ENCODE measurements at places on chromosomes 1 and 21.

GRCh38 chr1:48488721-48489120 is 16.7 kb upstream of the SPATA6 start:
- no peak for DNase-seq

GRCh38 chr1:108610073-108610472 is 50.2 kb downstream of the EEIG2 start:
- DNase-seq: no peak

DNA sequence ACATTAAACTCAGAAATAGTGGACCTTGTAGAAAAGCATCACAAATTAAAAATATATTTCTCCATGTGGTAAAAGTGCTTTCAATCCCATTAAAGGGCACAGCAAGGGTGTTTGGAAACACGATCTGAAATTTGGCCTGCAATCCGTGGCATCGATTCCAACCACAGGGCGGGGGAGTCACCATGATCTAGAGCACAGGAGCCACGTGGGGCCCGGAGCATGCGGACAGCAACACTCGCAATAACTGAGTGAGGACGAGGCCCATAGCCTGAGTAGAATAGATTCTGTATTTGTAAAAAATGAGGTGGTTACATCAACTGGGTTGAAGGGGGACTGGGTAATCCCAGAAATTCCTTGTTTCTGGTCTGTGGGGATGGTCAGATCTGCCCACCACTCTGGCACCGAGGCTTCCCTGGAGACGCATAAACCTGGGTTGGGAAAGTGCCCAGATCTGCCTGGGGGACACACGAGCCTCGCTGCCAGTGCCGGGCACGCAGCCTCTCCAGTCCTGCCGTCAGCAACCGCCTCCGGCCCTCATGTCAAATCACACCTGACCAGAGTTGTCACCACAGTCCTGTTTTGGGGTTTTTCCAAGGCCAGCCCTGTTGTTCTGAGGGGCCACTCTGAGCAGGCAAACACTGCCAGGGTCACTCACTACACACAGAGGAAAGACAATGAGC is 104.3 kb downstream of the PGBD5 start:
- DNase-seq: no peak

GRCh38 chr1:201639826-201640225 is 100.9 kb downstream of the NAV1 start:
- DNase-seq: no peak

GRCh38 chr1:226108935-226109828 is 46.7 kb downstream of the H3-3A start:
- DNase-seq: no peak

- no peak for DNase-seq
Observed at GRCh38 chr1:213698092-213698702, 289.6 kb upstream of the PROX1 start.

DNA sequence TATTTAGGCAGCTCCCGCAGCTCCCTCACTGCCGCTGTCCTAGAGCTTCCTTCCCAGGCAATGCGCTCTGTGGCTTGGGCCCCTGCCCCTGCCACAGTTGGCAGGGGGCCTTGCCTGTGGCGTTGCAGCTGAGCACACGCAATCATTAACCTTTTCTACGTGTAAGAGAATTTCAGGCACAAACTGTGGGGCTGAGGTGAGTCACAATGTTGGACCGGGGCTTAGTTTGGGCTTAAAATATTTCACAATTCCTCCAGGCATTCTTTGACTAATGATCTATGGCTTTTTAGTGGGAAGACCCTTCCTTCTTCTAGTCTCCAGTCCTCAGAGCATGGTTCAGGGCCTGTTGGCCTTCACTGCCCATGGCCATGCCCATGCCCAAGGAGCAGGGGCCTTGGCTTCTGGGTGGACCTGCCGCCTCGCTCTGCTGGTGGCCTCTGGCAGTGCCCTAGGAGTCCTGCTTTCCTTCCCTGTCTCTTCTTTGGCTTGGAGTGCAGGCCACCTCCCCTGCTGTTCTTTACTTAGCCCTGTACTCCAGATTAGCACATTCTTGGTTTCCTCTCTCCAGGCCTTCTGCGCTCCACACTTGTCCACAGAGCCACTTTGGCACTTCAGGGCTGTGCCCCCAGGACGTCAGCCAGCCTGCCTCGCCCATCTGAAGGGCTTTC is 39.2 kb downstream of the MAPKAPK2 start:
- peak; percentile 68 for DNase-seq

DNA sequence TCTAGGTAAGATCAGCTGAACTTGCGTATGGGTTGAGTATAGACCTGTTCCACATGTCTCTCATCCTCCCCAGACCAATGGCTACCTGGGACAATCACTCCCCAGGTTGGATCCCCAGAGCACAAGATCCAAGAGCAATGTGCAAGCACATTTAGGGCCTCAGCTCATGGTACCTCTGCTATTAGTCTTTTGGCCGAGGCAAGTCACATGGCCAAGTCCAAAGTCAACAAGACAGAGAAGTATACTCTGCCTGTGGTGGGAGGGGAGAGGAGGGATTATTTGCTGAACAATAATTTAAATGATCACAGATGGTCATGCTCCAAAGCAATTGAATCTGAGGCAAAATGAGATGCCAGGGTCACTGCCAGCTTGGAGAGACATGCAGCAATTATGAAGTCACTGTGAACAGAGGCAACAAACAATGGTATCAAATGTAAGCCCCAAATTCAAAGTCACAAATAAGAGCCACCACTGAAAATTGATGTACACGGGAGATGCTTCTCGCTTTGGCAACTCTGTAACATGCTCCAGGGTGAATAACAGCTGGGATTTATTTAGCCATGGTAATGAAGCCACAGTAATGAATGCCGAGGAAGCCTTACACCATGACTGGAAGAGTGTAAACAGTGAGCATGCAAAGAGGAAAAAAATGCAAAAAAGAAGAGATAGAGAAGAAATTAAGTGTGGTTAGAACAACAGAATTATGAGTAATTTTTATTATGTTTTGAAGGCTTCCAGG is 149.1 kb downstream of the ZNF281 start:
- DNase-seq: no peak

DNA sequence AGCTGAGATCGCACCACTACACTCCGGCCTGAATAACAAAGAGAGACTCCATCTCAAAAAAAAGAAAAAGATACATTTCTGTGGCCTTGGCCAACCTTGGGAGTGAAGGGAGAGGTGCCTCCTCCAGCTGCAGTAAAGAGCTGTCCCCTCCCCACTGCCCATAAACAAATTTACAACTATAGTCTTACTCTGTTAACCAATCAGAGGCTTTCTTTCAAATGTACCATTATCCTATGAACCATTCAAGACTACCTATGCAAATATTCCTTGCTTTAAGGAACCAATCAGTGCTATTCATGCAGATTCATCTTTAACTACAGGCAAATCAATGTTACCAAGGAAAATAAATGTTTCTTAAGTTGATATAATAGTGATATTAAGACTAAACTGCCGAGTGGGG is 1.0 kb downstream of the CELA2B start:
- DNase-seq: peak; percentile 36

- DNase-seq: no peak
Observed at GRCh38 chr1:5507340-5507739, 484.9 kb downstream of the NPHP4 start.

GRCh38 chr1:202702088-202702487 is 8.2 kb downstream of the SYT2 start:
- DNase-seq: no peak

DNA sequence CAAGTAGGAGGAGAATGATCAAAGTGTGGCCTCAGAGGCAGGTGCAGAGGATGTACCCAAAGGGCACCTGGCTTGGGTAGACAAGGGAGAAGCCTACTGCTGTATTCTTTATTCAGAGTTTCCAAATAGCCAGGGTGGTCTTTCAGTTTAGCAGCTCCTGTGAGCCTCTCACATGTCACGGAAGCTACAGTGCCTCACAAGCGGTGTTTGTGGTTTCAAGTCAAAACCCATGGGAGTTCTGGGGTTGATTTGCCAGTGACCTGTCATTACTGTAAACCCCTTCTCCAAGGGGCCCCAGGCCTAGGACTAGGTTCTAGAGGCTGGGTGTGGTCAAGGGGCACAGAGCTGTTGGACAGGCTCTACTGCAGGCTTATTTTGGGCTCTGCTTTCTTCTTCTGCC is 10.2 kb upstream of the IL10 start:
- peak; percentile 95 for DNase-seq

- peak; percentile 64 for DNase-seq
Observed at GRCh38 chr21:38506661-38507281, 8.5 kb upstream of the ERG start.

- DNase-seq: peak; percentile 6
Observed at GRCh38 chr21:44347911-44348451, 5.4 kb upstream of the TRPM2 start.

DNA sequence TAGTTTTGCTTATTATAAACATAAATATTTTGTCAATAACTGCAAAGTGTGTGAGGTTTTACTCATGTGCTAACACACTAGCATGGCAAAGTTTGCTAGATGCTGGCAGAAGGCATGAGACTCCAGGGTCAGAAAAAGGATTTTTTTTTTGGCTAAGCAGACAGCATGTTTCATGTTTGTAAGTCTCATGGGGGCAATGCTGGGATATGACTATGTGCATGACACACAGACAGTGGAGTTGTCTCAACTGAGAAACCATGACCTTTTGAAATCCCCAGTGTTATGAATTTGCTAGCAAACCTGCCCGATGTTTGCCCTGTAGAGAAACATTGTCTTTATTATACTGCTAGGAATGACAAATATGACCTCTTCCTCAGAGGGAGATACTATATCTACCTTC is 448.2 kb downstream of the BRINP3 start:
- DNase-seq: no peak

- no peak for DNase-seq
Observed at GRCh38 chr1:160004001-160004400, 27.8 kb downstream of the PIGM start.

- DNase-seq: peak; percentile 70
Observed at GRCh38 chr1:151958959-151959358, 34.7 kb downstream of the S100A10 start.

DNA sequence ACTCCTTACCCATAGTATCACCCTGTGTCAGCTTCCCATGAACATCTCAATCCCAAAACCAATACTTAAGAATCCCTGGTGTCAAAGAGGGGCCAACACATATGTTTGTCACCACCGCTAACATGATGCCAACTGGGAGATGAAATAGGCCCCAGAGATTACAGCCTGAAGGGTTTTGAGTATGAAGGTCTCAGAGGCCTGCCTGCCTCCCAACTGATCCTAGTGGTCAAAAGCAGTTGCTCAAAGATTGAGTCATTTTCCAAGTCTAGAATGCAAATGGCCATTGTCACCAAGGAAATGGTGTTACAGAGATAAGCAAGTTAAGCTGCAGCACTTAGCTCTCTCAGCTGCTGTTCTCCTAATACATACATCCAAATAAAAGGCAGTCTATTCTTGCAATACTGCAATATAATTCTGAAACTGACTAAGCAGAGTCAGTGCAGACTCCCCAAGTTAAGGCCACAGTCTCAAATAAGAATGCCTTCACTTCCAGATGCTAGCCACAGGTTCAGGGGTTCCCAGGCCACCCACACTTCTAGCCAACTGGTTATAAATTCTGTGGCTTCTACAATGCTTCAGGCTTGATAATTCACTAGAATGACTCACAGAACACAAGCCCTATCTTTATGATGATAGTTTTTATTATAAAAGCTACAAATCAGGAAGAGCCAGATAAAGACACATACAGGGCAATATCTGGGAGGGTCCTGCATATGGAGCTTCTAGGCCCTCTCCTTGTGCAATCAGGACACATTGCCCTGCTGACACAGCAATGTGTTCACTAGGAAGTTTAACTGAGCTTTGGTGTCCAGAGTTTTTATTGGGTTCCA is 18.7 kb downstream of the DUSP10 start:
- peak; percentile 81 for DNase-seq

GRCh38 chr1:9371391-9371935 is 78.8 kb downstream of the SPSB1 start:
- no peak for DNase-seq

DNA sequence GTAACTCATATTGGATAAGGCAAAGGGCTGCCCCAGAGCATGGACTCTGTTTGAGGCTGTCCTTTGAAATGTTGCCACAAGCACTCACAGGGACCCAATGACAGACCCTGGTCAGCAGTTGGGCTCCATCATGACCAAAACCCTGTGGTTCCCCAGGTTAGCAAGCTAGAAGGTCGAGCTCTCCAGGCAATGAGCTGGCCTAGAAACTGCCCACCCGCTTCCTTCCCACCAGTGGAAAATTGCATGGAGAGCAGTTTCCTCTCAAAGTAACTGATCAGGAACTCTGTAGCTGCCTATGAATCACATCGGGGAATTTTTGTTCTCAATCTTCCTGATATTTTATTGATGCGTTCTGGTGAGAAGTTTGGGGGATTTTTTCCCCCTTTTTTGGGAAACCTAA is 52.8 kb downstream of the FHAD1 start:
- DNase-seq: no peak

DNA sequence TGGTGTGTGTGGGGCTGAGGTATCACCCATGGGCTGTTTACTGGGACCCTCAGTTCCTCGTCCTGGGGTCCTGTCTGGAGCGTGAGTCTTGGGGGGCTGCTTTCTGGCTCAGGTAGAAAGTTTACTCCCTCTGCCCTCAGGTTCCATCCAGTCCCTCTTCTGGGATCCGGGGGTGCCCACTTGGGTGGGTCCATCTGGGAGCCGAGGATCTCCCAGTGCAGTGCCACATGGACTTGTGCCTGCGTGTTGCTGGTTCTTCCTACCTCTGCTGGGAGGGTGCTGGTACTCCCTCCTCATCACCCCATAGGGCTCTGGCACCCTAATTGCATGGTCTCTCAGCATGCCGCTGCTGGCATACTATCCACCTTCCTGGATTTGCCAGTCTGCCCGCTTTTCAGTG is 14.0 kb downstream of the SNAP47 start:
- no peak for DNase-seq

DNA sequence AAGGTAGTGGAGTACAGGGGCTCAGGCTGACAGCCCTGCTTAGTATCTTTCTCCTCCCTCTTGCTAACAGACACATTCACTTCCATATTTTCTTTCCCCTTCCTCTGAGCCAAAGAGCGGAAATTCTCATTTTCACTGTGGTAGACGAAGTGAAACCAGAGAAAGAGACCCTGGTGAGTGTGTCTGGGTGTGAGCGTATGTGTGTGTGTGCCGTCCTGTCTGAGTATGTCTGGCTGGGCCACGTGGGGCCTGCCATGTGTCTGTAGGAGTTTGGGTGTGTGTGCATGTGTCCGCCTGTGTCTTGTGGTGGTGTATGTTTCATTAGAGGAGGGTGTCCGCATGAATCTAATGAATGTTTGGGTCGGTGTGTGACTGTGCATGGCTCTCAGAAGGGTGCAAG is 1.7 kb downstream of the COL8A2 start:
- DNase-seq: no peak

DNA sequence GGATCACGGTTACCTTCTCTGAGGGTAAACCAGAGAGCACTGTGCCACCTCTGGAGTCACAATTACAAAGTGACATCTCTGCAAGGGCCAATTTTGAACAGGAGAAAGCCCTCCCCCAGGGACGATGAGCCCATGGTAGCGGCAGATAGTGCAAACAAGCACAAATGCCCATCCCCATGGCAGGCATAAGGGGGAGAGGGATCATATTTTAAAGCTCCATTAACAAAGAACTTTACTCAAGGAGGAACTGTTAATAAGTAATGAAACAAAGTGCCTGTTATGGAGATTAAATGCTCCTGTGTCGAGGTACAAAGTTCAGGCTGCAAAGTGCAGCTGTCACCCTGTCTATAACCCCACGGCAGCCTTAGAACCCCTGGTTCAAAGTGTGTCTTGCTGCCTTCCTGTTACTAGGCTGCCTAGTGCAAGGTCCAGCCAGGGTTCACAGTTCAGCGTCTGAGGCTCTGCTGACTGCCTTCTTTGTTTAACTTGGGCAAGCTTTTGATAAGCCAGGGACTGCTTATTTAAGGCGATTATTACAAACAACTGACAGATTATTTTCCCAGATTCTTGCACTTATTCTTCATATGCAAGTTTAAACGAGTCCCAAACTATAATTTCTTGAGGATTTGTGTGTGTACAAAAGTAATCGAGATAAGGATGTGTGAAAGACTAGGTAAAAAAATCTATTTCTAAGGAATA is 75.7 kb upstream of the NRIP1 start:
- no peak for DNase-seq

Data from NB4 (cell line).